ENCODE measurements at places on chromosomes 4 and X.

- DNase-seq = peak; percentile 57
Observed at GRCh38 chr4:139266583-139267257, 13.3 kb downstream of the MGARP start.

DNA sequence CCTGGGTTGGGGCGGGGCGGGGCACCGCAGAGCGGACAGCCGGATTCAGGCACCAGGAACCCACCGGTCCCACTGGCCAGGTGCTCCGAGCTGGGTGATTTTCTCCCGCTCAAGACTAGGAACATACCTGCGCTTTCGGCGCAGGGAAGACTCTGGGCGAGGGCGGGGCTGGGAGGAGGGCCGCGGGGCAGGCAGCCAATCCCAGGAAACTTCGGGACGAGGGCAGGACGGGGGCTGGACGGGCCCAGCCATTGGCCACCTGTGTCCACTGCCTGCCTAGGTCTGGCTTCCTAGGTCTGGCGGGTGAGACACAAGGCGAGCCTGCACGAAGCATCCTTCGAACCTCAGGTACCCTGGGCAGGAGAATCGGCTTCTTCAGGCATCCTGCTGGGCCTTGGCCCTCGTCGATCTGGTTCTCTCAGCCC, 274 bp upstream of the ERVMER34-1 start:
- no peak for DNase-seq

DNA sequence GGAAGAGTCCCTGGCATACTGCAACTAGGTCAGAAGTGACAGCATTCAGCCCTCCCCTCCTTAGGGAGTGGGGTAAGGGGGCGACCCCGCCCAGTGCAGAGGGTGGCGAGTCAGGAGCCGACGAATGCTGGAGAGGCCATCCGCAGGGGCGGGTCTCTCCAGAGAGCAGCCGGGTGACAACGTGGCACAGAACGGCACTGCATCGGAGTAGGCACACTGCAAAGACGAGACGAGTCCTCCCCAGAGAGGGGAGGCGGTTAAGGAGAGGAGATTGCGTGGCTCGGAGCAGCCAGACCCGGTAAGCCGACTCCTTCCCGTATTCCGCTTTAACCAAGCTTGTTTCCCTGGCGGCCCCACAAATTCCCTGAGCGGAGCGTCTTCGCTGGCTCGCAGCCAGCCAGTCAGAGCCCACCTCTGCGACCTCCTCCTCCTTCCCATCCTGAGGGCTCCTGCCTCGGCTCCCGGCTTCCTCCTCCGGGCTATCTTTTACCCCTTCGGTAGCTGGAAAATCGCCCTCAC, 54.9 kb downstream of the LINC00632 start:
- no peak for DNase-seq

DNA sequence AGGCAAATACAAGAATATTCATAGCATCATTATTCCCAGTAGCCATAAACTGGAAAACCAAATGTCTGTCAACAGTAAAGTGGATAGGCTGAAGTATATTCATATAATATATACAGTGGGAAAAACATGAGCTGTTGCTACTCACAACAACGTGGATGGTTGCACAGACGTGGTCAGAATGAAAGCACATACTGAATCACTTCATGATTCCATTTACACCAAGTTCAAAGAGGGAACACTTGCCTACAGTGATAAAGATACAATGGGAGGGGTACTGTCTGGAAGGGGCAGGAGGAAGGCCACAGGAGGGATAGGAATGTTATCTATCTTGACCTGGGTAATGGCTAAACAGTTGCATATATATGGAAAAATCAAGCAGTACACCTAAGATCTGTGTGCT, 25.3 kb downstream of the APBB2 start:
- no peak for DNase-seq

- DNase-seq = no peak
Observed at GRCh38 chrX:37786624-37787422, 7.0 kb downstream of the CYBB start.

GRCh38 chr4:13733817-13734216, 106.3 kb upstream of the BOD1L1 start:
- DNase-seq = no peak

DNA sequence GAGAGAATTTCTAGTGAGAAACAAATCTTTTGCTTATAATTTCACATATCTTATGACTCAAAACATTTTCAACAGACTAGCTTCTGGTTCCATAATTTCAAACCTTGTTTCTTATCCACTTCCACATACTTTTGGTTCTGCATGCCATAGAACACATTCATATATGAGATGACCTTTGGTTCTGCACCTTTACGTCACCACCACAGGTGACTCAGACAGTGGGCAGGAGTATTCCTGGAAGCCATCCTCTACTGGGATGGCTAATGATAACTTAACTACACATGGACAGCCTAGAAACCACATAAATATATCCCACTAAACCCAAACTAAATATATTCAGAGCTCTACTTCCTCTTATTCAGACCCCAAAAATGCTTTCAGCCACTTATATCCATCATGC, 133.3 kb downstream of the DCK start:
- DNase-seq = no peak

GRCh38 chrX:122504026-122504425, 680.1 kb upstream of the GRIA3 start:
- no peak for DNase-seq

DNA sequence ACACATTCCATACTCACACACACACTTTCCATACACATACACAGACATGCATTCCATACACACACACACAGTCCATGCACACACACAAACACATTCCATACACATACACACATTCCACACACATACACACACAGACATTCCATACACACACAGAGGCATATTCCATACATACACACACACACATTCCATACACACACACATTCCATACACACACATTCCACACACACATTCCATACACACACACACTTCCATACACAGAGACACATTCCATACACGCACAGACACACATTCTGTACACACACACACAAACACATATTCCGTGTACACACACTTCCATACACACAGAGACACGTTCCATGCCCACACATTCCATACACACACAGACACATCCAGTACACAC, 14.8 kb downstream of the LINC00632 start:
- no peak for DNase-seq

DNA sequence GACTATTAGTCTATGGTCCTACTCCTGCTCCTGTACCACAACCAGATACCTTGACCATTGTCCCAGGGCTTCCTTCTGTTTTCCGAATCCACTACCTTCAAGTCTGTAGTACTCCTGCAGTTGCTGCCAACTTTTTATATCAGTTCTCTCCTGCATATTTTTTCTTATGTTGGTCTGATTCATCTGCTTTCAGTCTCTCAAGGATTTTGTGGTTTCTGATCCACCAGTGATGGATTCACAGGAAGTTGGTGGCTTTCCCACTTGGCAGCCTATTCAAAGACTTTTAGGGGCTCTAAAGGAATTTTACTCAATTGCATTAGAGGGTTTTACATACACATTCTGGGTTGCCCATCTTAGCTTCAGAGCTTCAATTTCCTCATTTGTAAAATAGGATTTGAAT, 23.6 kb downstream of the KIF4A start:
- no peak for DNase-seq

DNA sequence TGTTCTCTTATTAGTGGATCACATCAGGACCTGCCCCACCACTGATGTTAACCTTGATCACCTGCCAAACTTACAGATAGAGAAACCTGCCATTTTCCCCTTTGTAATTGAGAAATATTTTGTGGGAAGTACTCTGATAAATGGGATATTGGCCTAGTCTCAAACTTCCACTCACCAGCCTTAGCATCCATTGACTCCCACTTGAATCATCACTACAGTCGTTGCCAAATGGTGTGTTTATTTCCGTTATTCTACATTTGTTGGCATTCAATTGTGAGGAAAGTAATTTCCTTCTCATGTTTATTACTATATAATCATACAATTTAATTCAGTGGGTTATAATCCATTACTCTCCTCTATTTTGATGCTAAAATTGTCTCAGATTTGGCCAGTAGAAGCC, 156.4 kb upstream of the CXCL13 start:
- no peak for DNase-seq

DNA sequence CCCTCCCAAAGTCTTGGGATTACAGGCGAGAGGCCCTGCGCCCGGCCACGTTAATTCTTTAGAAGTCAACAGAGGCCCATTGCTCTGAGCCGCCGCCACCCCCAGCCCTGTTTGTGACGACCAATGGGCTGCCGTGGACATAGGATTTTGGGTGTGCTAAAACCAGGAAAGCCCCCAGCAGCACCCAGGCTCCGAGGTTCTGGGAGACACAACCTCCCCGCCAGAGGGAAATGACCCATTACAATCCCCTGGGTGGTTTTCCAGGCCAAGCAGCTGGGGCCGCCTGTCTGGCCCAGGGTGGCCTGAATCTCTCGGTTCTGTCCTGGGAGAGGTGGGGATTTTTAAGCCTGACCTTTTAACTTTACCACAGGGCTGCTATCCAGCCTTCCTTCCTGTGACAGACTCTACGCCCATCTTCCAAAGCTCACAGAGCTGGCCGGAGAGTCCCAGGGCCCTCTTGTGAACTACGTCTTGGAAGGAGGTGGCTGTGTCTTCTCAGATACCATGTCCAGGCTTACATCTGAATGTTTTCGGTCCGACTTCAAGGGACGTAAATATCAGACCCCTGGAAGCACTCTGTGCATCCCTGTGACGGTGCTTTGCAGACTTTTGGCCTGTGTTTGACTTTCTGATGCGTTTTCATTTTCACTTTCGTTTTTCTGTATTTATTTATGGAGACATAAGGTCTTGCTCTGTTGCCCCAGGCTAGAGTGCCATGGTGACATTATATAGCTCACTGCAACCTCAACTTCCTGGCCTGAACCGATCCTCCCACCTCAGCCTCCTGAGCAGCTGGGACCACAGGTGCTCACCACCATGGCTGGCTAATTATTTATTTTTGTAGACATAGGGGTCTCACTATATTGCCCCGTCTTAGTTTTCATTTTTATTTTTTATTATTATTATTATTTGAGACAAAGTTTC, 36.0 kb downstream of the P2RY8 start:
- no peak for DNase-seq

DNA sequence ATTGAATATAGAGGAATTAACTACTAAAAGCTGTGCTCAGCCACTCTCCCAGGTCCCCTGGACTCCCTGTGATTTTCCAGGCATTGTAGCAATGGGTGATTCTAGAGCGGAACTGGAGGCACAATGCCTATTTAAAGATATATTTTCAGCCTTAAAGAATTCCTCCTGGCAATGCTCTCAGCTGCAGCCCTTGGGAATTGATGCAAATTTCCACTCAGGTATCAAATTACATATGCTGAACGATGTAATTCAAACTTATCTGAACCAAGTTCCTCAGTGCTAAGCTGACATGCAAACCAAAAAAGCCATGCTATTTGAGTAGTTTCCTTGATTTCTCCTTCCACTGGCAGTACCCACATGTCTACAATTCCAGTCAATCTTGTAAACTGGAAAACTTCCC, 86.3 kb upstream of the GABRA3 start:
- peak; percentile 23 for DNase-seq

DNA sequence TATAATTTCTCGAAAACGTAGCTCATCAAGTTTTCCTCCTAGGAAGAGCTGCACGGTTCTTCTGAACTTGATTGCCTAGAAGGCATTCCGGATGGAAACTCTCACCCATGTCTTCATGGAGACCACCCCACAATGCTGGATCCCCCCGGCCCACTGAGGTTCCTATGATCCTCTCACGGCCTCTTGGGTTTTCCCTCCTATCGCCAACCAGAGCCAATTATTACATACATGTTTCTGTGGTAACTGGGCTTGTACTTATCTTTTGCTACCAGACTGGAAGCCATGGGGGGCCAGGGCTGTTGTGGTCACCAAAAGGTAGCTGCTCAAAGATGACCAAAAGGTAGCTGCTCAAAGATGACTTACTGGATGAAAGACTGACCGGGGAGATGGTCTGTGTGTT, 131.5 kb downstream of the AFAP1 start:
- no peak for DNase-seq

DNA sequence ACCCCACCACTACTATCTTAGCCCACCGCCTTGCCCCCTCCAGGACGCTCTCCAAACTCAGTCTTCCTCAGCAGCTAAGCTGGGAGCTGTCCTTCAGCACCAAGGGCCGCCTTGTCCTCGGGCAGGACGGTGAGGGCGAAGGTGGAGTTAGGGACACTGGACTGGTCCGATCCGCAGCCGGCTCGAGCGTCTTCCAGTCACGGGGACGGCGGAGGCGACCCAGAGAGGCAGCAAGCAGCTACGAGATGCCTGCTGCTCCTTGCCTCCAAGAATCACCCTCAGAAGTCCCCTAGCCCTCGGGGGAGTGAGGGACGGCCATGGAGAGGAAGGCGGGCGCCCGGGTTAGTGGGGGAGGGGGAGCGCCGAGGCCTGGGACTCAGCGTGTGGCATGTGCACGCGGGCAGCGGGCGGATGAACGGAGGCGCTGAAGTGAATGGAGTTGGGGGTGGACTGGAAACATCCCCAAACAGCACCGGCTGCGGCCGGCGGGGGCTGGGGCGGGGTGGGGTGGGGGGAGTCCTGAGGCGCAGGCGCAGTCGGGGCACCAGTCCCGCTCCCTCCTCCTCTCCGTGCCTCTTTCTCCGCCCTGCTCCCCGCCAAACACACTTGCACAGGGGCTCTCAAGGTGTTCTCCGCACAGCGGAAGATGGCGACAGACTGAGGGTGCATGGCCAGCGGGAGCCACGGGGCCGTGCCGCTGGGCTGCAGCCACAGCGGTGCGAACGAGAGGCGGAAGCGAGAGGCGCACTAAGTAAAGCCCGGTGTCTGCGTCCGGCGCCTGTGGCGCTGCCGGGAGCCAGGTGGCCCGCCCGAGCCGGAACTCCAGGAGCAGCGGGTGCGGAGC, at the start of gene NALF2:
Gene NALF2, plus strand, starts transcription at position 545 of the 844 bp plus-strand sequence. CDS start 957 bp downstream, outside the sequence.
- peak; percentile 75 for DNase-seq

GRCh38 chr4:132065940-132066495, 1083.1 kb upstream of the PCDH10 start:
- DNase-seq = no peak

DNA sequence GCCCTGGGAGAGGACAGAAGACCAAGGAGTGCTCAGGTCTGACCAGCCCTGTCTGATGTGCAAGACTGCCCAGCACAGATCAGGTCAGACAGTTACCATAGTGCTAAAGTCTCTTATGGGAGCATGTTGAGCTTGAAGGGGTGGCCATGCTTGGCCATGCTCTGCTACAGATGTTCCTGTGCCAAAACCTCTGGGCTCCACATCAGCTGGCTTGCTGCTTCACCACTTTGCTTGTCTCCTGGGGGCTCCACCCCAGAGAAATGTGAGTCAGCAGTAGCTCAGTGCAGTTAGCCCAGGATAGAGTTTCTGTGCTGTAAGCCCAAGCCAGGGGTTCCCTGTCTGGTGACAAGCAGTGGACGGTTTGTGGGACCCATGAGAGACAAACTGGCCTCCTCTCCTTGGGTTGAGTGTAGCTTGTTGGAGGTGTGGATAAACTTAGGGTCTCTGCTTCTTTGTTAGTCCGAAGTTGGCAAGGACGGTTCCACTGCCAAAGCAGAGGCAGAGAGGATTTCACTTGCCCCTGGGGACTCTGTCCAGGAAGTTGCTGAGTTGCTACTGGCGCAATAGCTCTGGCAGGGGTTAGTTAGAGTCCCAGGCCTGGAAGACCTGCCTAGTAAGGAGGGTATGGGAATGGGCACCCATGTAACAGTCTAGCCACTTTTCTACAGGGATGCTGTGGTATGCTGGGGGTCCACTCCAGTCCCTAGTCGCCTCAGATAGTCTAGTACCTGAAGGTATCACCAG, 8.7 kb upstream of the TMSB15C start:
- no peak for DNase-seq

- DNase-seq = no peak
Observed at GRCh38 chrX:149568701-149569296, 18.5 kb downstream of the MAGEA9B start.

- DNase-seq = peak; percentile 24
Observed at GRCh38 chr4:177455561-177455970, 13.3 kb upstream of the AGA start.

All from hindlimb muscle (tissue), 1 donor.